CD4-positive, alpha-beta T cell treated with Interleukin-2 at 100 ng/mL for 4 hours (primary cell): ENCODE measurements at places on chromosomes 11 and 22.

GRCh38 chr22:49900441-49901230, 17.6 kb downstream of the ALG12 start:
- DNase-seq, result no peak

DNA sequence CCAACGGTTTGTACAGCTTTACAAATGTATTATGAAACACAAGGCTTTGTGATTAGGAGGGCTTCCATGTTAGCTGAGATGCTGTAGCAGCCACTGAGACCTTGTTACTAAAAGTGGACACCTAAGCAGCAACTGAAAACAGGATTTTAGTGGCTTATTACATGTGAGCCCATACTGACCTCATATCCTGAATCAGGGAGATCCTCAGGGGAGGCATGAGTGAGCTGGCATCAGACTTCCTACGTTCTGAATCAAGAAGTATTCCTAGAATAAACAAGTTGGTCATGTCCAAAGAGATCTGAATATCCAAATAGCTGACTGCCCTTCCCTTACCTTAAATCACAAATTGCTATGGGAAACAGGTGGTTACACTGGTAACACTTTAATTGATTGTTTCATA, 59.1 kb upstream of the SCUBE2 start:
- DNase-seq, result no peak

DNA sequence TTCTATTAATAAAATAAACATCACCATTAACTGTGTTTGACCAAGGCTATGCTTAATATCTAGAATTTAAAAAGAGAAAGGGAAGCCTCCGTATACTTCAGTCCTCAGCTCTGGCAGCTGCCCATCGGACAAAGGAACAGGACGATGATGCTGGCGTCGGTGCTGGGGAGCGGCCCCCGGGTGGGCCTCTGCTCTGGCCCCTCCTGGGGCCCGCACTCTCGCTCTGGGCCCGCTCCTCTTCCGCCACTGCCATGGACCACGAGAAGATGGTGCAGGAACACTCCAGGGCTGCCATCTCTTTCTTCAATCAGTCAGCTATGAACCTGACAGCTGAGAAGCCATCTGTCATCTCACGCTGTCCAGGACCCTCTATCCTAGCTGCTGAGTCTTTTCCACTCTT, 25.3 kb downstream of the PDHX start:
- DNase-seq, result no peak

DNA sequence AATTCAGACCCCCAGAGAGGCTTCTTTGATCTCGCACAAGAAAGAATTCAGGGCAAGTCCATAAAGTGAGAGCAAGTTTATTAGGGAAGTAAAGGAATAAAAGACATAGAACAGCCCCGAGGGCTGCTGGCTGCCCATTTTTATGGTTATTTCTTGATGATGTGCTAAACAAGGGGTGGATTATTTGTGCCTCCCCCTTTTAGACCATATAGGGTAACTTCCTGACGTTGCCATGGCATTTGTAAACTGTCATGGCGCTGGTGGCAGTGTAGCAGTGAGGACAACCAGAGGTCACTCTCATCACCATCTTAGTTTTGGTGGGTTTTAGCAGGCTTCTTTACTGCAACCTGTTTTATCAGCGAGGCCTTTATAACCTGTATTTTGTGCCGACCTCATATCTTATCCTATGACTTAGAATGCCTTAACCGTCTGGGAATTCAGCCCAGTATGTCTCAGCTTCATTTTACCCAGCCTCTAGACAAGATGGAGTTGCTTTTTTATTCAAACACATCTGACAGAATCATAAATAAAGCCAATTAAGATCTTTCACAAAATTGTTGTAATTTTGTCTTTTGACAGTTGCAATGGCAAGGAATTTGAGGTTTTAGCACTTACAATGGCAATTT, 7.6 kb downstream of the DDIAS start:
- DNase-seq, result no peak

DNA sequence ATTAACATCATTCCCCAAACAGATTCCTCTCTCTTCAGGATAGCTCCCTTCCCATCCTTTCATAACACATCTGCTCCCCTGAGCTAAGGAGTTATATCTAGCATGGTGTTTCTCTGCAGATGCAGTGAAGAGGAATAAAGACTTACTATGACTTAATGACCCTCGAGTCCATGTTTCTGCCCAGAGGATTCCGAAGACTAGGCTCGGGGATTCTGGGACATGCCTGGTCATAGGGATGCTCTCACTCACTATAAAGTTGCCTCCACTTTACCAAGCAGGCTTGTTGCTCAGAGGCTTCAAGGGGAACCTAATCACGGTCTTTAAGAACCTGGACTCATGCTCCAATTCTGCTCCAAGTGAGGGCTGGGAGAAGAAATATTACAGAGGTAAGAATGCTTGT, at the start of gene OR52E4:
OR52E4 (plus strand) TSS at position 301 of the 400 bp plus-strand sequence. CDS start 3,664 bp downstream, outside the sequence.
- no peak for DNase-seq

GRCh38 chr11:14290422-14290821, 68.6 kb downstream of the RRAS2 start:
- no peak for DNase-seq

DNA sequence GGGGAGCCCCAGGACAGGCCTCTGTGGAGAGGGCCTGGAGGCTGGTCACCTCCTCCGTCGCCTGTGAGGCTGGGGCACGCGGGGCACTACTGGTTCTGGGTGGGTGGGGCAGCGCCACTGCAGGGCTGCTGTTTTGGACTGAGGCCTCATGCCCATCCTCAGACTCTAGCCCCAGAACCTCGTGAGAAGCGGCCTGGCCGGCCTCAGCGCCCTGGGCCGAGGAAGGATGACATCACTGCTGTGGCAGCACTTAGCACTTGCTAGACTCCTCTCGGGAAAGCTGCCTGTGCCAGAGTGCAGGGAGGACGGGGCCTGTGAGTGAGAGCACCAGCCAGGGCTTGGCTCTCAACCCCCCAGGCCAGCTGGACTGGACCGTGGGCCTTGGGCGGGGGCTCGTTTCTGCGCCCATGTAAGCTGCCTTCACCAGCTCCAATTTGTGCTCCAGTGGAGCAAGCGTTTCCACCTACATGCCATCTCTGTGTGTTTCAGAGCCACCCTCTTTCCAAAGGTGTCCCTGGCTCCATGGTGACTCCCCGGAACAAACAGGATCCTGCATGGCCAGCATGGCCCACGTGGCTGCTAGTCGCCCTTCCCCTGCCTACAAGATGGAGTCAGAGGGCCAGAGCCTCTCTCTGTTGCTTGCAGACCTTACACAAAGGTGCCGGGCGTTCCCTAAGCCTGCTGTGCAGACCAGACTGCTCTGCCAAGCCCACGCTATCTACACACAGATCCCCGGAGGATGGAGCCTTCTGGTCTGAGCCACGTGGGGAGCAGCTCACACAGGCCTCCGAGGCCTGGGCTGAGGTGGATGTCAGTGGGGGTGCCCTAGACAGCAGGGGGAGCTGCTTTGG, 102.9 kb downstream of the CTTN start:
- DNase-seq, result no peak

- DNase-seq, result no peak
Observed at GRCh38 chr22:32396746-32397145, 15.3 kb downstream of the RTCB start.

DNA sequence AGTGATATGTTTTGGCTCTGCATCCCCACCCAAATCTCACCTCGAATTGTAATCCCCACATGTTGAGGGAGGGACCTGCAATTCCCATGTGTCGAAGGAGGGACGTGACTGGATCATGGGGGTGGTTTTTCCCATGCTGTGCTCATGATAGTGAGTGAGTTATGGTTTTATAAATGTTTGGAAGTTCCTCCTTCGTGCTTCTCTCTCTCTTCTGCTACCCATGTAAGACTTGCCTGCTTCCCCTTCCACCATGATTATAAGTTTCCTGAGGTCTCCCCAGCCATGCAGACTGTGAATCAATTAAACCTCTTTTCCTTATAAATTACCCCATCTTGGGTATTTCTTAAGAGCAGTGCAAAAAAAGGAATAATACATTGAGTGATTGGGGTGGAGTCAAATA, 7.3 kb upstream of the CEP295 start:
- DNase-seq, result no peak

DNA sequence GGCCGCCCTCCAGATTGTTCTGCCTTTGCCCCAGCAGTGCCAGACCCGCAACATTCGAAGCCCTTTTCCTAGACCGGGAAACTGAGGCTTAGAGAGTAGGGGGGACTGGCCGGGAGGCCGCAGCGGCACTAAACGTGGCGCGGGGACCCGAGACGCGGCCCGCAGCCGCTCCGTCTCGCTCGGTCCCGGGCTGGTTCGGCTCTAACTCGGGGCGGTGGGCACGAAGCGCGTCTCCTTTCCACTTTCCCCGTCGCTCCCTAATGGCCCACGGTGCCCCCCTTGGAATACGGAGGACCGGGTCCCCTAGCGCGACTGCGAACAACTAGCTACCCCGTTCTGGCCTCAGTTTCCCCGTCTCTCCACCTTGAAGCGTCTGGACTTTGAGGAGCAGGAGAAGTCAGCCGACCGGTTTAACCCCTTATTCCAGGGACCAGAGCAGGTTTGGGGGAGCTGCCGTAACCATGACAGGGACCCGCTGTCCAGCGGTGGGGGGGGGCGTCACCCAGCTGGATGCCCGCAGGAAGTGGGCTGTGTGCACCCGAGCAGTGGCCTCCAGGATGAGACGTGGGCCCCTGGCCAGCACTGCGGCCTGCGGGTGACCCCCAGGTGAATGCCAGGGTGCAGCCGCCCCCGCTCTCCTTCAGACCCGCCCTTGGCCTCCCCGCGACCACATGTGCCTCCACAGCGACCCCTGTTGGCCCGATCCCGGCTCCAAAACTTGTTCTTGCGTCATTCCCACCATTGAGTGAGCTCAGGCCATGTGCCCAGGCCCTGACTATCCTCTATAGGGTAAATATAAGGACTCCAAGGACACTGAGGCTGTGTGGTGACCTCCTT, 1.1 kb downstream of the CDC42EP1 start:
- peak; percentile 68 for DNase-seq

GRCh38 chr22:37442537-37442936, 15.3 kb upstream of the ELFN2 start:
- no peak for DNase-seq

GRCh38 chr22:25736378-25737011, 5.5 kb upstream of the MYO18B start:
- DNase-seq, result no peak

GRCh38 chr22:44256085-44256484, 56.7 kb downstream of the SHISAL1 start:
- no peak for DNase-seq
